ENCODE measurements at places on chromosomes 6 and 20. TPM values are rescaled to one million over a fixed set of nuclear protein-coding genes. Genes with fewer than 3 reads are reported as not detected.

Gene CAGE1
- total RNA-seq = 0.07 TPM

Gene SAMD3
- 9.3 TPM for total RNA-seq

Gene CYP24A1
- total RNA-seq = 0.26 TPM

Gene TMEM244
- not detected for total RNA-seq

Gene SLC35F1
- 0.07 TPM for total RNA-seq

Gene JPH2
- 2.2 TPM for total RNA-seq

Gene BTN1A1
- total RNA-seq = not detected

Gene LRRC1
- total RNA-seq = 8.8 TPM

Gene REM1
- total RNA-seq = 0.07 TPM

Gene PNRC1
- total RNA-seq = 78.1 TPM

Gene HEBP2
- 30.1 TPM for total RNA-seq

Gene LY6G5C
- 0.85 TPM for total RNA-seq

Gene FOXF2
- total RNA-seq = 0.78 TPM

Gene FOXO3
- 59.6 TPM for total RNA-seq

Gene ENPP3
- total RNA-seq = 0.23 TPM

Gene PEDS1
- total RNA-seq = 26.6 TPM

Gene ANGPT4
- not detected for total RNA-seq

Gene THEMIS
- not detected for total RNA-seq

Gene SPTLC3
- total RNA-seq = 3.9 TPM

Gene IL20RA
- 0.20 TPM for total RNA-seq

Gene SLC22A7
- not detected for total RNA-seq

Gene POLR1C
- 24.9 TPM for total RNA-seq

Gene EPPIN
- total RNA-seq = 0.39 TPM

Gene OLIG3
- not detected for total RNA-seq

Gene OR2B6
- total RNA-seq = 0.07 TPM

Gene SLC35D3
- not detected for total RNA-seq

Gene GSTA1
- total RNA-seq = 0.26 TPM

Gene SLC18B1
- total RNA-seq = 3.4 TPM

Gene TMC2
- not detected for total RNA-seq

Measured in smooth muscle cell of the pulmonary artery (primary cell).